Right atrium auricular region (tissue), 2 donors: ENCODE measurements at places on chromosomes 4 and X. TPM values are rescaled to one million over a fixed set of nuclear protein-coding genes. Genes with fewer than 3 reads are reported as not detected.

- H3K27me3 ChIP-seq, result no peaks in the 10 kb centered on the region
- no peak for DNase-seq
- H3K36me3 ChIP-seq, result no peaks in the 10 kb centered on the region
- H3K4me1 ChIP-seq, result peaks cover 5% of the 10 kb centered on the region
- no peak overlapping the region for H3K4me3 ChIP-seq
Observed at GRCh38 chr4:74667944-74668343, 126.4 kb downstream of the BTC start.

- H3K27me3 ChIP-seq, result peaks cover 65% of the 10 kb centered on the region
- no peaks in the 10 kb centered on the region for H3K36me3 ChIP-seq
- H3K4me3 ChIP-seq, result no peak overlapping the region
- H3K27ac ChIP-seq, result no peak overlapping the region
- DNase-seq, result peak; percentile 44
Observed at GRCh38 chr4:110630688-110631402, 8.0 kb upstream of the PITX2 start.

- H3K36me3 ChIP-seq, result no peaks in the 10 kb centered on the region
- H3K27me3 ChIP-seq, result no peaks in the 10 kb centered on the region
- H3K4me3 ChIP-seq, result no peak overlapping the region
- no peak overlapping the region for H3K27ac ChIP-seq
- no peak for DNase-seq
Observed at GRCh38 chr4:114466299-114466698, 132.3 kb upstream of the UGT8 start.

SLC16A2 gene
- total RNA-seq, result 6.4 TPM

CHRDL1 gene
- 13.3 TPM for total RNA-seq
